ENCODE measurements at places on chromosomes 12 and 14.
A peak's percentile ranks its signal among the peaks of the same experiment; 100 is the strongest.

DNA sequence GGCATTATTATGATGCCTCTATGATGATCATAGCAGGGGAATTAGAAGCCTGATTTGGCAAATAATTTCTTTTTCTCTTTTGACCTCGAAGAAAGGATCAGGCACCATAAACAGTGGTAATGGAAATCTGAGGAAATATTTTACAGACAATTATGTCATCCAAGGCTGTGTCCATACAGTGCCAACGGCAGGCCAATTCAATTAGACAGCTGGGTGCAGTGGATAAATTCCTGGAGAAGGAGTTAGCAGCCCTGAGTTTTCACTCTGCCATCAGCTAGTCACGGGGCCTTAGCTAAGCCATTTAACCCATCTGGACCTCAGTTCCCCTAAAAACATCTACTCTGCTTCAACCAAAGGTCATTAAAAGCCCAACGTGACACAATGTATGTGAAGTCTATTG is 4.1 kb downstream of the TPH2 start:
- DNase-seq: no peak

DNA sequence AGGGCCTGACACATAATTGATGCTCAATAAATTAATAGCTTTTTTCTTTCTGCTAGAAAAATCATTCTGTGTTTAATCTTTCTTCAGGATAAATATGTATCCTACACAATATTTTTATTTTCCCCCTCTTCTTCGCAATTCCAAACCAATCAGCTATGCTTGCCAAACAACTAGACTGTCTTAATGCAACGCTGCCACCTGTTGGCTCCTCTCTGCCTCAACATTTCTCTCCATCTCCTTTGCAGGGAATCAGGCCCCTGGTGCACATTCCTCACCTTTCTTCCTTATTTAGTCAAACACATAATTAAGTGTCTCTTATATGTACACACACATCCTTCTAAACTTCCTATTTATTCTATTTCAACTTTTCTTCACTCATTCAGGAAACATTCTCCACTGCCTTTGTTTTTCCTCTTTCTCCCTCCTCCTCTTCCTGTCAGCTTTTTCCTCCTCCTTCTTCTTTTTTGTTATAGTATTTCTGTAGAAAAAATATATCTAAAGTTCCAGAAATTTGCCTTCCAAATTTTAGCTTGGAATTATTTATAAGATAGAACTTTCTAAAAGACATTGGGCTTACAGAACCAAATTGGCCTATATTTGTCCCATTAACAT is 406.0 kb downstream of the PRKD1 start:
- no peak for DNase-seq

- peak; percentile 88 for DNase-seq
Observed at GRCh38 chr12:67647799-67648520, 585 bp upstream of the DYRK2 start.

GRCh38 chr12:70929029-70929428 is 8.5 kb upstream of the PTPRR start:
- no peak for DNase-seq

DNA sequence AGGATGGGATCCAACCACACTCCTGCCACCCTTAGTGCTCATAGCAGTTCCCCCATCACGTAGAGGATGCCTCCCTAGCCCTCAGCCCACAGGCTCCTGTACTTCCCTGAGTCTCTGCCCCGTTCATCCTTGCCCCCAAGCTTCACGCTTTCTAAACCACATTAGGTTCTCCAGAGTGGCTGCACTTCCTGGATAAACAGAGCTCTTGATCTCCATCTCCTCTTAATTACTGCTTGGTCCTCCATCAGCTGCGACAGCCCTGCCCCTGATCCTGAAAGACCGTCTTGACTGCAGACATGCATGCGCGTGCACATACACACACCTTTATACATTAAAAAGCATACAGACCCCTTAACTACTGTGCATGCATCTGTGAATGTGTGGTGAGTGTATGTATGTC is 530.0 kb downstream of the BCL11B start:
- no peak for DNase-seq

DNA sequence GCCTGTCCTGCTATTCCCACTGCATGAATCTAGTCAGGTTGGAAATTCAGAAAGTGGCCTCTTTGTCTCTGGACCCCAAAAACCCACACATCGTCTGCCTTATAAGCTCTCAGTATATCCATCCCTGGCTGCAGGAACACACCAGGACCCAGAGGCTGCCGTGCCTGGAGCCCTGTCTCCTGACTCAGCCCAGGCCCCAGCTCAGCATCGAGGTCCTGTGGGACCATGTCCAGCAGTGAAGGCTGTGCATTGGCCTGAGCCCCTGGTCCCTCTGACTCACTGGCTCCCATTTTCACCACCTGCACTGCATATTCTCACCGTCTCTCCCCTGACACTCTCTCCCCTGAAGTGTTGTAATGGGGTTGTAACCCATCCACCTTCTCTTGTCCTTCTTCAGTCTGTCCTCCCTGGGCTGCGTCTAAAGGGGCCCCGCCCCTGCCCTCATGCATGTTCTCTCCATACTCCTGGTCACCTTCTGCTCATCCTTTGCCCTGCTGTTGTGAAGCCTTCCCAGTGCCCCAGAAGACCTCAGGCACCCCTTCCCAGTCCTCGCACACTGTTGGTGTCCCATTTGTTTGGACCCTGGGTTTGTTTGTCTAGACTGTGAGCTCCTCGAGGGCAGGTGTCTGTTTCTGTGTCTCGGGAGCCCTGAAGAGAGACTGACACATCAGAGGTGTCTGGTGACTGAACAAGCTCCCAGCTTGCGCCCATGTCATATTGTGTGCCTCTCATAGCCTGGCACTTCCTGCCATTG is 43.8 kb downstream of the EVL start:
- no peak for DNase-seq

DNA sequence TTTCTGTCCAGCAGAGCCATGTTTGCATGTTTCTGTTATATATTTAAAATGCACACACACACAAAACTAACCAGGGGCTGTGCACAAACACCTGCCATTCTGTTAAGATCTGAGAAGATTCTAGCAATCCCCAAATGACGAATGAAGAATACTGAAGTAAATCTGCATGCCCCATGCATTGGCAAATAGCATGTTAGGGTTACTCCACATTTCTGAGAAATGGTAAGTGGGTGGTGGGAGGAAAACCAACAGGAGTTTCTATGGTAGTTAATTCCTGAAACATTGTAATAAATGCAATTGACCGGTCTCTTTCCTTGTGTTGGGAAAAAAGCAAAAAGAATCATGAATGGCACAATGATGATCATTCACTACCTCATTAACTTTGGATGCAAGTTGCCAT is 318.0 kb downstream of the BCAT1 start:
- DNase-seq: no peak

DNA sequence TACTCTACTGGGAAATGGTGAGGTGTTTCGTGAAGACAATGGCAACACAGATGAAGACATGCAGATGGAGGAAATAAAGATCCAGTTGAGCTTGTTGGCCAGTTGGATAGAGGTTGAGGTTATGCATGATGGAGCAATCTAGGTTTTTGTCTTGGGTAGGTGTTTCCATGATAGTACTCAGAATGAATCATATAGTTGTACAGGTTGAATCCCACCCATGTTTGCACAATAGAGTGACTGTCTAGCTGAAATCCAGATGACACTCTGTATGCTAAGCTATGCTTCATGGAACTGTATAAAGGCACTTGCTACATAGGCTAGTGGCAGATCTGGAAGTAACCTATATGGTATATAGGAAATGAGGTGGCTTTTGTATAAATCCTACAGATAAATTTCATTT is 264.9 kb downstream of the NAV3 start:
- no peak for DNase-seq

GRCh38 chr14:71290960-71291466 is 383.8 kb downstream of the PCNX1 start:
- peak; percentile 40 for DNase-seq

- no peak for DNase-seq
Observed at GRCh38 chr12:6834873-6835272, 5.9 kb upstream of the GNB3 start.

DNA sequence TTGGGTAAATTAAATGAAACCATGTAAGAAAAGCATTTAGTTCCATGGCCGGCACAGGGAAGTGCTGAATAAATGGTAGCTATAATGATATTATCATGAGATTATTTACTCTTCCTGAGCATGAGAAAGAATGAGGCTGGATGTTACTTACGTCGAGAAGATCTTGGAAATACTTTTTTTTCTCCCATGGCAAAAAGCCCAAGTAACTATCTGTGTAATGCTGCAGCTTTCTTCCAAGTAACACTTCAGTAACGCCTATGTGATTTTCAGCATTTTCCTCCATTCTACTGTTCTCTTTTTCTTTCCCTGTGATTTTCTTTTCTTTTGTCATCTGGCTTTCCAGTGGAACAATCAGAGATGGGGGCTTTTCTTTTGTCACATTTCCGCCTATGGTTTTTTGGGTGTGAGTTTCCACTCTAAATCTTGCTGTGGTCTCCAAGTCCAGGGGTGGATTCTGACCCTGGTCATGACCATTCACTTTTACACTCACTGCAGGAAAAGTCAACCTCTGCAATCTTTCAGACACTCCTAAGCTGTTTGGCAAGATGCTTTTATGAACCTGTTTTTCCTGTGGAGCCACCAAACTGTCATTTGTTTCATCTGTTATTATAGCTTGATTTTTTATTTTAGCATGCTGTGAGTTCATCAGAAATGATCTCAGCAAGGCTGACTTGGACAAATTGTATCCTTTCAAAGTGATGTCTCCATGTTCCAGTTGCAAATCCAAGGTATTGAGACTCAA is 25.0 kb upstream of the SYCP3 start:
- DNase-seq: no peak

- DNase-seq: no peak
Observed at GRCh38 chr14:25010471-25010870, 39.5 kb downstream of the STXBP6 start.

- no peak for DNase-seq
Observed at GRCh38 chr12:39102474-39103209, 197.3 kb upstream of the CPNE8 start.

DNA sequence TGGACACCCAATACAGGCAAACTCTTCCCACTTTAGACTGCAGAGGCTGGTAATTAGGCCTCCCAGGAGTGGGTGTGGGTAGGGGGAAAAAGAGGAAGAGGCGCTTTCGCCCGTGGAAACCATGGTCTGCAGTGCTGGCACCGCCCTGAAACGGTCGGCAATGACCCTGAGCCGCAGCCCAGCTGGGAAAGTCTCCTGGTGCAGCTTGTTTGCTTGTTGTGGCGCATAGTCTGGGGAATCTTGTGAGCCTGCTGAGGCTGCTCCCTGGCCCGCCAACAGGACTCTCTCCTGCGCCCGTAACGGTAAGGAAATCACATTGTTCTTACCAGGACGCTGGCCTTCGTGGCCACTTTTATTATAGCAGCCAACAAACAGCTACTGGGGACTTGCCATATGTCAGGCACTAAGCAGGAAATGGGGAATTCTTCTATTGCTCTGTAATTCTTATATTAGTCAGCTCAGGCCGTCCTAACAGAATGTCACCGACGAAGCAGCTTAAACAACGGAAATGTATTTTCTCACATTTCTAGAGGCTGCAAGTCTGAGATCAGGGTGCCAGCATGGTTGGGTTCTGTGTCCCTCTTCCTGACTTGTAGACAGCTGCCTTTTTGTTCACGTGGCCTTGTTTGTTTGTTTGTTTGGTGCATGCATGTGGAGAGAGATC is 52.5 kb upstream of the RIN3 start:
- DNase-seq: peak; percentile 41

DNA sequence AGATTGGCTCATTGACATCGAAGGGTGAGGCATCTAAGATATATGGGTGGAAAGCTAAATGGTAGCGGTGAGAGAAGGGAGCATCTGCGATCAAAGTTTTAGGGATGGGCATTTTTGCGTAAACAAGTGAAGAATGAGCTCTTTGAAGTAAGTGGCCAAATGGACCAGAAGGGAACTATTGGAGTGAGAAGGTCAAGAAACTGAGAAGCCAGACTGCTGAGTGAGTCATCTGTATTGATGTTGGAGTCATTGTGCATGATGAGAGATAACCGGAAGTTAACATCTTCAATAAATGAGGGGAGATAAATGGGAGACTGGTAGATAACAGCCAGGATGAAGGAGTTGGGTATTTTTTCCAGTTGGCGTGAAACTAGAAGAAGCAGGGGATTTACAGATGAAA is 271.9 kb upstream of the PDE3A start:
- no peak for DNase-seq

DNA sequence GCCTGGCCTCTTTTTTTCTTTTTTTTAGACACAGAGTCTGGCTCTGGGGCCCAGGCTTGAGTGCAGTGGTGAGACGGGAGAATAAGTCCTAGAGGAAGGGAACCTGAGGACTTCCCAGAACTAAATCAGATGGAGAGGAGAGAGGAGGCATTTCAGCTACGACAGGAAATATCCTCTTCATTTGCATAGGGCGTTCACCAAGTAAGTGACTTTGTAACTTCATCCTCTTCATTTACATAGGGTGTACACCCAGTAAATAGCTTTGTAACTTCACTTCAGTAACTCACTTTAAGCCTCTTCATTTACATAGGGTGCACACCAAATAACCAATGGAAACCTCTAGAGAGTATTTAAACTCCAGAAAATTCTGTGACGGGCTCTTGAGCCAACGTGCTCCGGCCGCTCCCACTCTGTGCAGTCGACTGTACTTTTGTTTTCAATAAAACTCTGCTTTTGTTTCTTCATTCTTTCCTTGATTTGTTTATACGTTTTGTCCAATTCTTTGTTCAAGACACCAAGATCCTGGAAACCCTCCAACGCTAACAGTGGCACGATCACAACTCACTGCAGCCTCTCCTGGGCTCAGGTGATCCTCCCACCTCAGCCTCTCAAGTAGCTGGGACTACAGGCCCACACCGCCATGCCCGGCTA is 21.4 kb upstream of the ANKRD9 start:
- no peak for DNase-seq

DNA sequence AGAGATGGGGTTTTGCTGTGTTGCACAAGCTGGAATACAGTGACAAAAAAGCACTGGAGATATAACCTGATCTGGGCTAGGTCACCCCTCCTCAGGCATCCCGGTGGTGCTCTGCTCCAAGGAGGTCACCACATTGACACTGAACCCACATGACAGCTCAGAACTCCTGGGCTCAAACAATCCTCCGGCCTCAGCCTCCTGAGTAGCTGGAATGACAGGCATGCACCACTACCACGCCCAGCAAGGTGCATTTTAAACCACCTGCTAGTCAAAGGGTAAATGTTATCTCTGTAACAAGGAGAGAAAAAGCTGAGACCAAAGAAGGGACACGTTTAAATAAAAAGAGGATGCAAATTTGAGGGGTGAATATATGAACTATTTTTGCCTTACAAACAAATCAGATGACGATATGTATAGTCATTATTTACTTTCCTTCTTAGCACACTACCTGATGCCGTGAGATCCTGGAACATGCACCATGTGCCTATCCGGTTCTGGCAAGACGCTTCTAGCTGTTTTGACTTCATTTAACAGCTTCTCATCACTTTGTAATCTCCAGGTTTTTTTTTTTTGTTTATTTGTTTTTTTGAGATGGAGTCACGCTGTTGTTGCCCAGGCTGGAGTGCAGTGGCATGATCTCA is 135.1 kb downstream of the PPM1H start:
- no peak for DNase-seq

All from AG08396 (cell line).